CD8-positive, alpha-beta memory T cell (primary cell): ENCODE measurements at places on chromosomes 5 and 9.

- no peaks in the 10 kb centered on the region for H3K36me3 ChIP-seq
- no peaks in the 10 kb centered on the region for H3K27me3 ChIP-seq
- H3K4me1 ChIP-seq, result no peaks in the 10 kb centered on the region
- no peak overlapping the region for H3K27ac ChIP-seq
Measured at GRCh38 chr5:42806004-42806700, 5.5 kb downstream of the SELENOP start.

DNA sequence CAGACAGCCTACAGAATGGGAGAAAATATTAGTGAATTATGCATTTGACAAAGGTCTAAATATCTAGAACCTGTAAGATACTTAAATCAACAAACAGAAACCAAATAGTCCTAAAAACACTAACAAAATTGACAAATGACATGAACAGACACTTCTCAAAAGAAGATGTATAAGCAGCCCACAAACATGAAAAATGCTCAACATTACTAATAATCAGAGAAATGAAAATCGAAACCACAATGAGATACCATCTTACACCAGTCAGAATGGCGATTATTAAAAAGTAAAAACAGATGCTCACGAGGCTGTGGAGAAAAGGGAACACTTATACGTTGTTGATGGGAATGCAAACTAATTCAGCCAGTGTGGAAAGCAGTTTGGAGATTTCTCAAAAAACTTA, 1186.8 kb downstream of the DTWD2 start:
- no peaks in the 10 kb centered on the region for H3K4me1 ChIP-seq
- no peaks in the 10 kb centered on the region for H3K36me3 ChIP-seq

DNA sequence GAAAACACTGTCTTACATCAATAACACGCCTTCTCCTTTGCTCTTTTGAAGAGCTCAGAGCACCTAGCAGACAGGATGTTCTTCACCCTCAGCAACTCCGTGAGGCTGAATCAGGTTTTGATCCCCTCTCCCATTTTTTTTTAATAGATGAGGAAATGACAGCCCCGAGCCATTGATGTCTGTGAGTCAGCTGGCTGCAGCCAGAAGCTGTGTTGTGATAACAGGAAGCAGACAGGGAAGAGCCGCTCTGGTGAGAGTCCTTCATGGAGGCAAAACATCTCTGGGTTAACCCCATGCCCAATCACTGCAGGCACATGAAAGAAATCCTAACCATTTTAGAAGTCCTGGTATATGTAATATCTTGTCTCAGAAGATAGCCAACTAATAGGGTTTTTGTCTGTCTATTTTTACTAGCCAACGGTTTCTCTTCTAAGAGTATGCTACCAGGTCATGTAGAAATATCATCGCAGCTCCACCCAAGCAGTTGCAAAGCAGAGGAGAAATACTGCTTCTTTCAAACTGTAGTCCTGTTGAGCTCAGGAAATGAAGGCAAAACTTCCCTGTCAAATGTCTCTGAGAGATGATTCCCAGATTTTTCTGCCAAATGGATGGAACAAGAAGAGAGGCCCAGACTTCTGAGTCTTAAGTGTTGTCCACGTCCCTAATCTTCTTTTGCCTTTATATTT, 568.9 kb downstream of the CCDC171 start:
- DNase-seq, result no peak
- no peaks in the 10 kb centered on the region for H3K4me1 ChIP-seq

DNA sequence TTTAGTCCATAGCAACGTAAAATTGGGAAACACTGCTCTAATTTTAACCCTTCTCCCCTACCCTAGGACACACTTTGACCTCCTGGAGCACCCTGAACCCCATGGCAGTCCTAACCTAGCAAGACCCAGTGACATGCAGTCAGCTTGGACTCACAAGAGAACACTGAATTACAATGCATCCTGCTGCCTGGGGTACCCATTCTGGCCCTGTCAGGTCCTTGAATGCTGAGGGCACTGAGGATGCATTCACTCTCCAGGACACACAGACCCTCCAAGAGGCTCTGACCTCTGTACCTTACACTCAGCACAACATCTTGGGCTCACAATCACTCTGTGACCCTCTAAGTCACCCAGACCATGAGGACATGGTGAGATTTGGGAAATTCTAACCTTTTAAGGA, 1.8 kb upstream of the PROP1 start:
- no peak overlapping the region for H3K4me3 ChIP-seq
- H3K4me1 ChIP-seq, result no peaks in the 10 kb centered on the region
- H3K27me3 ChIP-seq, result no peaks in the 10 kb centered on the region
- H3K27ac ChIP-seq, result no peak overlapping the region
- no peaks in the 10 kb centered on the region for H3K36me3 ChIP-seq

- no peak for DNase-seq
- H3K36me3 ChIP-seq, result no peaks in the 10 kb centered on the region
- H3K27ac ChIP-seq, result no peak overlapping the region
Measured at GRCh38 chr9:101579711-101580545, 14.8 kb downstream of the PPP3R2 start.

GRCh38 chr5:142527234-142527633, 158.7 kb downstream of the FGF1 start:
- H3K36me3 ChIP-seq, result no peaks in the 10 kb centered on the region
- no peaks in the 10 kb centered on the region for H3K27me3 ChIP-seq
- no peak overlapping the region for H3K27ac ChIP-seq
- H3K4me1 ChIP-seq, result no peaks in the 10 kb centered on the region
- H3K4me3 ChIP-seq, result no peak overlapping the region

GRCh38 chr9:20212806-20213205, 409.5 kb downstream of the MLLT3 start:
- no peak for DNase-seq
- no peaks in the 10 kb centered on the region for H3K36me3 ChIP-seq
- no peaks in the 10 kb centered on the region for H3K27me3 ChIP-seq
- H3K4me3 ChIP-seq, result no peak overlapping the region
- peaks cover 31% of the 10 kb centered on the region for H3K4me1 ChIP-seq

GRCh38 chr5:126527892-126528291, 67.1 kb downstream of the ALDH7A1 start:
- no peaks in the 10 kb centered on the region for H3K27me3 ChIP-seq
- no peak overlapping the region for H3K27ac ChIP-seq
- no peaks in the 10 kb centered on the region for H3K4me1 ChIP-seq
- DNase-seq, result no peak
- H3K4me3 ChIP-seq, result no peak overlapping the region

- H3K4me3 ChIP-seq, result no peak overlapping the region
- no peak overlapping the region for H3K27ac ChIP-seq
- DNase-seq, result no peak
- H3K36me3 ChIP-seq, result no peaks in the 10 kb centered on the region
- no peaks in the 10 kb centered on the region for H3K27me3 ChIP-seq
Measured at GRCh38 chr5:109403469-109403868, 6.3 kb downstream of the PJA2 start.

DNA sequence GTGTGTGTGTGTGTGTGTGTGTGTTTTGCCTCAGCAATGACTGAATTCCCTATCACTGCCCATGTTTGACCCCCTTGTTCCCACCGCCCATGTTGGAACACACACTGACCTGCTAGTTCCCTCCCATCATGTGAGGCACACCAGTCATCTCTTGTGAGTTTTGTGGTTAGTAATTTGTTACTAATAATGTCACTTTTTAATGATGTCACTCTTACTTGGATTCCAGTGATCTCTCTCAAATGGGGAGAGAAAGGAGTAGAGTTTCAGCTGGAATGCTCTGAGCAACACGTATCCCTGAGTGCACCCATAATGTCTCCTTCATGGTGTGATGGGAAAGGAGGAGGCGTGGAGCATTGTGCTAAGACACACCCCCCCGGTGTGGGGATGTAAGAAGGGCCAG, 172.6 kb downstream of the SH3GL2 start:
- H3K4me1 ChIP-seq, result no peaks in the 10 kb centered on the region
- no peak overlapping the region for H3K27ac ChIP-seq
- H3K36me3 ChIP-seq, result no peaks in the 10 kb centered on the region
- no peak for DNase-seq
- no peak overlapping the region for H3K4me3 ChIP-seq

DNA sequence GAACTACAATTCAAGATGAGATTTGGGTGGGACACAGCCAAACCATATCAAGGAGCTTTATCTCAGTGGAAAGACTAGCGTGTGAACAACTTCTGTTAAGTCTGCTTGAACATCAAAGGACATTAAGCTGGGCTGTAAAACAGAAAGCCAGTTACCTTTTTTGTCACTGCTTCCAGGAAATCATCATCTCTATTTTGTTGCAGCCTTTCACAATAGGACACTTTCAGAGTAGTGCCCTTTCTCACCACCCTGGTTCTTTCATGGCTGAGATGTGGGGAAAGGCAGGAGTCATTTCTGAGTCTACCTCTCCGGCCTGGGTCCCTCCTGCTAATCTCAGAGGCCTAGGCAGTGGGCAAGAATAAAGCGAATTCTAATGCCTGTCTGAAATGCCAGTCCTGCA, 96.2 kb upstream of the PPP1R2B start:
- H3K4me1 ChIP-seq, result no peaks in the 10 kb centered on the region
- no peak for DNase-seq
- H3K4me3 ChIP-seq, result no peak overlapping the region
- no peak overlapping the region for H3K27ac ChIP-seq

DNA sequence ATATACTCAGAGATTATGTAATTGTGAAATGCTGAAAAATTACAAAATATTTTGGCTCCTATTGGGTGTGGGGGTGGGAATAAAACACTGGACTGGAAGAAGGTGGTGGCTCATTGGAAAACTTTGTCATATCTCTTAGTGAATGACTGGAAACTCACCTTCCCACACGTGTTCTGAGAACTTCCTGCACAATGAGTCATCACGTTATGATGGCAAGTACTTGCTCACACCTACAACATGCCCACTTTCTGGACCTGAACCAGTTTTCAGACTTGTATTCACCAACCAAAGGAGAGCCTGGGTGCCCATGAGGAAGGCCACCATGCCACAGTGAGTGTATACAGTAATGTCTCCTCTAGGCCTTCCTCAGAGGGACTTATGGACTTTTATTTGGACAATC, 294.8 kb downstream of the ASTN2 start:
- DNase-seq, result no peak
- no peaks in the 10 kb centered on the region for H3K36me3 ChIP-seq
- no peaks in the 10 kb centered on the region for H3K4me1 ChIP-seq
- H3K27ac ChIP-seq, result no peak overlapping the region
- no peak overlapping the region for H3K4me3 ChIP-seq
- no peaks in the 10 kb centered on the region for H3K27me3 ChIP-seq

DNA sequence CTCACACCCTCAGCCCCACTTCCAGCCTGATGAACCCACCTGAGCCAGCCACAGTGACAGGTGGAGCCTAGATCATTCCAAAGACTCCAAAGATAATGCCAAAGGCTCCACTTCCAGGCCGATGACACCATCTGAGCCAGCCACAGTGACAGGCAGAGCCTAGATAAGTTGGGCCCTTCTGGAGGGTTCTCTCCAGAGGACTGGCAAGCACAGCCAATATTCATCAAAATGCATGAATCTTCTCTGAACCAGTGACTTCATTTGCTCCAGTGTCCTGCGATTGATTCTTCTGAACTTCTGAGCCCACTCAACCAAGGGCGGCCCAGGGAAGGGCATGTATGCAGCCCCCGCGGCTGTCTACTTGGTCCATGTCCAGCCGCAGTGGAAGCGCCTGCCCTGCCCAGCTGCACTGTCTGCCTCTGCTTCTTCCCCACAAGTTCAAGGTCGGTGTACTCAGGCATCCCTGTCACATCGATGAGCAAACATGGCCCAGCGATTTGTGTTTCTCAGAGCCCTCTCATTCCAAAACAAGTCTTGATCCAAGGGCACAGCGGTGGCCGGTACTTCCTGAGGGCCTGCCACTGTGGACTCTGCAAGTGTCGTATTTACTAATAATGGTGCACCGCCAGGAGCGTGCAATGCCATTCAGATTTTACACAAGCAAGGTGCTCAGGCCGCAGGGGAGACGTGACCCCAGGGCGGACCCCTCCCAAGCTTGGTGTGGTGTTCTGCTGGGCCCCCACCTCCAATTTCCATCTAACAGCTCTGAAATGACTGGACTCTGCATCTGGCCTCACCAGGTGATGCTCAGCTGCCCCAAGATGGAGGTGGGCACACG, 107.0 kb downstream of the VAV2 start:
- DNase-seq, result no peak
- no peak overlapping the region for H3K4me3 ChIP-seq
- no peaks in the 10 kb centered on the region for H3K36me3 ChIP-seq
- H3K27me3 ChIP-seq, result no peaks in the 10 kb centered on the region
- no peak overlapping the region for H3K27ac ChIP-seq

- H3K4me3 ChIP-seq, result no peak overlapping the region
- H3K27me3 ChIP-seq, result no peaks in the 10 kb centered on the region
- no peaks in the 10 kb centered on the region for H3K36me3 ChIP-seq
- H3K4me1 ChIP-seq, result no peaks in the 10 kb centered on the region
- no peak for DNase-seq
Measured at GRCh38 chr5:98750693-98751092, 22.8 kb upstream of the RGMB start.

DNA sequence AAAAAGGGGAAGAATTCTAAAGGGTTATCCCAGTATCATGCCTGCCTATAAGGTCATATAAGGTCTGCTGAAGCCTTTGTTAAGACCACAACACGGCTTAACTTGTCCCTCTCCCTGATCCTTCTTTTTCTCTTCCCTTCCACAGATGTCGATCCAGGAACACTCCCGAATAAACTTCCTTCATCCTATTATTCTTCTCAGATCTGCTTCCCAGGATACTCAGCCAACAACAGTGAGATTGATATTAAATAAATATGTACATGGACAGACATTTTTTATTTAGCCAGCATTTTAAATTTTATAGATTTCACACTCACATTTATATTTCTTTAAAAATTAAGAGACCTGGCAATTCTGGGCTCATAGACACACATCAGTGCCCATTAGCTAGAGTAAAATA, 44.1 kb downstream of the DPYSL3 start:
- no peaks in the 10 kb centered on the region for H3K4me1 ChIP-seq
- DNase-seq, result no peak
- no peak overlapping the region for H3K27ac ChIP-seq
- no peak overlapping the region for H3K4me3 ChIP-seq
- H3K36me3 ChIP-seq, result no peaks in the 10 kb centered on the region

DNA sequence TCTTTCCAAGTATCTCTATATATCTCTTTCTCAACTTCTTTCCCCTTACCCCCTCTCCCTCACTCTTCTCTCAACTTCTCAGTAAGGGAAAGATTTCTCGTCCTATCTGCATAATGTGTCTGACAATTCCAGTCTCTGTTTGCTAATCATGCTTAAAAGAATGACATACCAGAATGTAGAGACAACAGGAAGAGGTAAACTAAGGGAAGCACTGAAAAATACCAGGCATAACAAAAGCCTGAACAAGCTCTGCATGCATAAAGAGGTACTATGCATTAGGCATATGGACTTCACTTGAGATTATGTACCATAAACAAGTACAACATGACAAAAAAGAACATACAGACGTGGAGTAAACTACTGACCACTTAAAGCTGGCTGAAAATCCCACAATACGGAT, 62.6 kb downstream of the SEMA5A start:
- H3K27ac ChIP-seq, result no peak overlapping the region
- no peaks in the 10 kb centered on the region for H3K36me3 ChIP-seq
- H3K4me3 ChIP-seq, result no peak overlapping the region
- no peak for DNase-seq
- no peaks in the 10 kb centered on the region for H3K4me1 ChIP-seq
- no peaks in the 10 kb centered on the region for H3K27me3 ChIP-seq
